ENCODE measurements at places on chromosomes 16 and 17. TPM values are rescaled to one million over a fixed set of nuclear protein-coding genes. Genes with fewer than 3 reads are reported as not detected.
A peak's percentile ranks its signal among the peaks of the same experiment; 100 is the strongest.

DNA sequence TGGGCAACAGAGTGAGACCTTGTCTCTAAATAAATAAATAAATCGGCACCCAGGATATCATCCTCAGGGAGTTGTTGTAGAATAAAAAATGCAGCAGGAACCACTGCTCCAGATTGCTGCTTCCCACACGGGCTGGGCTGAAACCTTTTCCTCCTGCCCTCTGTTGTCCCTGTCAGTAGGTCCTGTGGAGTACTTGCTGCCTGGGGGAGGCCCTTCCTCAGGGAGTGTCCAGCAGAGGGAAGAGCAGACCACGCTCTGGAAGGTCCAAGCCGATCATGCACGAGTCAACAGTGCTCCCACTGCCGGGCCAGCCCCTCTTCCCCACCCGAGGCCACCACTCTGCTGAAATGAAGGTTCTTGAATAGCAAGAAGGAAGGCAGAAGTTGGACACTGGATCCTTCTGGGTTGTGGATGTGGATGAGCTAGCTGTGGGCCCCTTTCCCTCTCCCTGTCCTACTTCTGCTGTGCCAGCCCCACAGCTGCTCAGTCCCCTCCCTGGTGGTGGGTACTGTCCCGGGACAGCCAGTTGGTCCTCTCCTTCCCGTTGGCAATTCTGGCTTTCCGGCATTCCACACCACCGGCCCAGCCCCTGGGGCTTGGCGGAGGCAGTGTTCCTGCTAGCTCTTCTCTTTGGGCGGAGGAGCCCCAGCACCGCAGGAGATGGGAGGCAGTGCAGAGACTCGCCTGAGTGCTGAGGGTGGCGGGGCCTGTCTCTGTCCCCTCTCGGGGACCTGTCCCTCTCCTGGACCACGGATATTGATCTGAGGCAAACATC, 10.8 kb downstream of the CDK5R1 start:
- peak; percentile 52 for DNase-seq
- H3K4me1 ChIP-seq: peaks cover 17% of the 10 kb centered on the region
- H3K4me3 ChIP-seq: no peak overlapping the region

DNA sequence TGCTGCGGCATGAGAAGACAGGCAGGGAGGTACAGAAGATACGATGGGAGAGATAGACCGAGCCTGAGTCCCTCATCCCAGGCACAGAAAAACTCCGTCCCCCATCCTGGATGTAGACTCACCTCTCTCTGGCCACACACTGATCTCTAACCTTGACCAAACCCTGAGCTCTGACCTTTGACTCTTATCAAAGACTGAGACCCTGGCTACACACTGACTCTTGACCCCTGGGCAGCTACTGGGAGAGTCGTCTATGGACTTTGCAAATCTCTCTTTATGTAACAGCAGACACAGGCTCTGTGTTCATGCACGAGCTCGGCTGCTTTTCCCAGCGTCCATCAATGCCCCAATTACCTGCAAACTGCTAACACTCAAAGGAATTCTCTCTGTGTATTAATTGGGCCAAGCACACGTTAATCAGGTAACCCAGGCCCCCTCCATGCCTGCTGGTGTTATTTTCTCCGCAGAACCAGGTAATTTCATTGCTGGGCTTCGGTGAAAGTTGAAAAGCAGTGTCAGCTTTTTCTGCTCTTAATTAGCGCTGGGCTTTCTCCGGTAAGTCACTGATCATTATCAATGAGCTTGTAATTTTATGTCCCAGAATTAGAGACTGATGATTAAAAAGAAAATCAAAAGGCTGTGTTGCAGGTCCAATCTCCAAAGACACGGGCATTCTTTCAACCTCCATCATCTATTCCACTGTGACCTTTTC, 179.4 kb upstream of the NLRP1 start:
- H3K27me3 ChIP-seq: peaks cover 5% of the 10 kb centered on the region
- no peak for DNase-seq
- no peak overlapping the region for H3K27ac ChIP-seq
- no peak overlapping the region for H3K4me3 ChIP-seq

- H3K27ac ChIP-seq: peak overlapping the region; percentile 27
- H3K27me3 ChIP-seq: no peaks in the 10 kb centered on the region
- peak overlapping the region; percentile 9 for H3K4me3 ChIP-seq
- DNase-seq: no peak
- peaks cover 63% of the 10 kb centered on the region for H3K4me1 ChIP-seq
- peaks cover 20% of the 10 kb centered on the region for H3K36me3 ChIP-seq
These were observed 120.9 kb downstream of the PRKCA start for GRCh38 chr17:66423056-66423955.

Gene CD79B
- 29.2 TPM for total RNA-seq

Gene TBX2
- total RNA-seq: not detected

Gene PLCD3
- total RNA-seq: 5.8 TPM

DNA sequence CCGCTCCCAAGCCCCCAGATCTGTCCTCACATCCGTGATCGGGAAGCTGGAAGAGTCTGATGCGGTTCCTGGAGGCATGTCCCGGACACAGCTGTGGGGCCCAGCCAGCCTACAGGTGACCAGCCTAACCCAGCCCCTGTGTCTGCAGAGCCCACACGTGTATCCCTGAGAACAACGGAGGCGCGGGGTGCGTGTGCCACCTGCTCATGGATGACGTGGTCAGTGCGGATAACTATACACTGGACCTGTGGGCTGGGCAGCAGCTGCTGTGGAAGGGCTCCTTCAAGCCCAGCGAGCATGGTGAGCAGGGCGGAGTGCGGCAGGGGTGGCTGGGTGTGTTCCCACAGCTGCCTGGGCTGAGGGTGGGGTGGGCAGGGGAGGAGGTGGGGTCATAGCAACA, 30.9 kb downstream of the IL4R start:
- no peak for DNase-seq
- no peak overlapping the region for H3K4me3 ChIP-seq
- peaks cover 36% of the 10 kb centered on the region for H3K4me1 ChIP-seq
- peaks cover 95% of the 10 kb centered on the region for H3K36me3 ChIP-seq
- no peaks in the 10 kb centered on the region for H3K27me3 ChIP-seq
- peak overlapping the region; percentile 25 for H3K27ac ChIP-seq

Gene OR2C1
- not detected for total RNA-seq

GRCh38 chr17:78610951-78611511, 33.8 kb upstream of the DNAH17 start:
- DNase-seq: no peak
- H3K4me3 ChIP-seq: no peak overlapping the region
- no peaks in the 10 kb centered on the region for H3K4me1 ChIP-seq

DNA sequence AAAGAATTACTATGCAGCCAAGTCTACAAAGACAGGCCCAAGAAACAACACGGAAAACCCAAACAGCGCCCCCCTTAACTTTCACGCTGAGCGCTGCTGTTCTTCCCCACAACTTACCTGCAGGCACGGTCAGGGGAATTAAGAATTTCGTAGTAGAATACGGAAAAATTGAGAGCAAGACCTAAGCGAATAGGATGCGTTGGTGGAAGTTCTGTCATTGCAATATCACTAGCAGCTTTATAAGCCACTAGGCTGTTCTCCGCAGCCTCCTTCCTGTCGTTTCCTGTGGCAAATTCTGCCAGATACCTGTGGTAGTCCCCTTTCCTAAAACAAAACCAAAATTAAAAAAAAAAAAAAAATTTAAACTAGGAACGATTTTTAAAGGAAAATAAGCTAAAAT, 39.0 kb downstream of the YWHAE start:
- H3K27me3 ChIP-seq: no peaks in the 10 kb centered on the region
- DNase-seq: peak; percentile 73
- H3K4me3 ChIP-seq: peak overlapping the region; percentile 71
- peaks cover 49% of the 10 kb centered on the region for H3K36me3 ChIP-seq

- peak overlapping the region; percentile 74 for H3K4me3 ChIP-seq
- H3K4me1 ChIP-seq: peaks cover 11% of the 10 kb centered on the region
- H3K27ac ChIP-seq: peak overlapping the region; percentile 45
These were observed 951 bp upstream of the GPRC5C start for GRCh38 chr17:74430706-74431567.

Gene OTOA
- total RNA-seq: not detected

DNA sequence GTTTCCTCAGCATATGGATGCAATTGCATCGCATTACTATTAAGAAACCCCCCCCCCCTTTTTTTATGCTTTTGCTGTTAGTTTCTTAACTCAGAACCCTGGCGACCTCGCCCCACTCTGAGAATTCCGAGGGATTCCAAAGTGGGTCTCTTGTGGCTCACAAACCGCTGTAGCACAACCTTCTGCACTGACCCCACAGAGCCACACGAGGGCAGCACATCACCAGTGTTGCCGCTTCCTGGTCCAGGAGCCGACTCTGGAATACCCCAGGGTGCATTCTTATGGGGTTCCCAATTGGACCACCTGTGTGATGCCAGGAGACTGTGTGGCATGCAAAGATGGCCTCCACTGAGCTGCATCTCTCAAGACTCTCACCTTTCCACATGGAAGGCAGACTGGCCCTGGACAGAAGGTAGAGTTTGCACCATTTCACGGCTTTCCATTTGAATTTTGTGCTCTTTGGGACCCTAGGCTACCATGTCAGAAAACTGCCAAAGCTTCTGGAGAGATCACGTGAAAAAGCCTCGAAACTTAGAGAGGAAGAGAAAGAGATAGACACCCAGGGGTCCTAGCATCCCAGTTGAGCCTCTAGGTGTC, 432.7 kb upstream of the ASIC2 start:
- H3K27me3 ChIP-seq: no peaks in the 10 kb centered on the region
- peak; percentile 72 for DNase-seq
- no peak overlapping the region for H3K27ac ChIP-seq
- H3K4me3 ChIP-seq: no peak overlapping the region
- no peaks in the 10 kb centered on the region for H3K4me1 ChIP-seq

Gene ARHGDIA
- total RNA-seq: 697 TPM

Data from activated CD4-positive, alpha-beta T cell treated with anti-CD3 and anti-CD28 coated beads, Interleukin-2, amount 10 ng/mL, durations not matched to agents 24 days and 14 days (primary cell).